Posterior vena cava (tissue), 2 donors: ENCODE measurements at places on chromosomes 12 and 14. TPM values are rescaled to one million over a fixed set of nuclear protein-coding genes. Genes with fewer than 3 reads are reported as not detected.

DNA sequence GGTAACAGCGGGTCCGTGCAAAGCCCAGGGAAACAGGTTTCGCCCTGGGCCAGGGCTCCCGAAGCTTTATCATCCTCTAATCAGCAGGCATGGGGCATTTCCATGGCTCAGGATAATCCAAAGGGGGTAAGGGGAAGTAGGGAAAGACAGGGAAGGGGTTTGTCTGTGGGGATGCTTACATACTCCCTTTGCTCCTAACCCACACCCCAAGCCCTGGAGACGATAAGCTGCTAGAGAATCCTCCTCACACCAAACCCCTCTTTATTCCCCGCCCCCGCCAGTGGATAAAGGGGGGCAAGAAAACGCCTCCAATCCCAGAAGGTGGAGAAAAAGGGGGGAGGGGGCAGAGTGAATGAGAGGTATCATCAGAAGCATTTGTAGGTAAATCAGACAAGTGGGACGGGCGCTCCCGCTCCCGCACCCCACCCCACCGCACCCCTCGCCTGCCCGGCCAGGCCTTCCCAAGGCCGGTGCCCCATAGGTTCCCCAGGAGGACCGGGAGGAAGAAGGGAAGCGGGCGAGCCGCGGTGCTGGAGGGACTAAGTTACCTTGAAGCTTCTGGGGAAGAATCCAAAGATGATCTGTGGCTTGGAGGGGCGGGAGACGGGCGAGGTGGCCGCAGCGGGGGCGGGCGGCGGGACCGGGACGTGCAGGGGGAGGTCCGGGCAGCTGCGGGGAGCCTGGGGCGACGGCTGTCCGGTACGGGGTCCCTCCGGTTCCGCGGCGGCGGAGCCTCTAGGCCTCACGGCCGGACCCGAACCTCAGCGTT lies 762 bp downstream of the PPP2R5E start:
- no peak for DNase-seq

GRCh38 chr14:58783792-58784511 lies 146.2 kb downstream of the DACT1 start:
- DNase-seq: no peak

DNA sequence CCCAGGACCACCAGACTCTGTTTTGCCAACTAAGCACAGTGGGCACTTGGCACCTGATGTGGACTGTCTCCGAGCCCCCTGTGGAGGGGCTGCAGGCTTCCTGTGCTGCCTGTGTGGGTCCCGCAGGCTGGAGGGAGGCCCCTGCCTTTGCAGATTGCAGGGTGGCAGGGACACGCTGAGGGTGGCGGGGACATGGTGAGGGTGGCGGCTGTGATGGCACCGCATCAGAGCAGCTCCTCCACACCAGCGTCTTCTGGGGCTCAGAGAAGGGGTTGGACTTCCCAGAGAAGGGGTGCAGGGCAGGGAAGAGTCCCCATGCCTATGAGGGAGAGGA lies 8.1 kb downstream of the ZFYVE21 start:
- DNase-seq: no peak

CPM gene
- total RNA-seq: 42.7 TPM

DNA sequence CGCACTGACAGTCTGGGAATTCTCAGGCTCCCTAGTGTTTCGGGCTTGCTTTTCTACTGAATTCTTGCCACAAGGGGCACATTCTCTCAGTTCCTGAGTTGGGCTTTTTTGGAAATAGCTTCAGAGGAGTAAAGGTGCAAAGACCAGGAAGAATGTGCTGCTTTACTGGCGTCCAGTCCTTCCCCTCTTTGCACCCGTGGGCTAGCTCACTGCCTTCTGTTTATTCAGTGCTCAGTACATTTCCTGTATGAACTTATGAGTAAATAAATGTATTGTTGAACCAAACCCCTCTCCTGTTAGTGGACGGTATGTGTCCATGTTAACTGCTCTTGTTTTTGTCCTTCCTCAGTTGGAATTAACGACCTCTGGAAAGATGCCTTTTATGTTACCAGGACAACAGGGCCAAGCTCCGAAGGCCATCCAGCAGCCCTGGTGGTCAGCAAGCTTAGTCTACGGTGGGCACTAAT lies 24.0 kb downstream of the GSG1 start:
- DNase-seq: no peak

LRP1-AS gene
- not detected for total RNA-seq

PSMB11 gene
- total RNA-seq: not detected

STAT2 gene
- 108 TPM for total RNA-seq

- no peak for DNase-seq
These were observed 78.8 kb downstream of the ETV6 start for GRCh38 chr12:11728154-11728755.

- DNase-seq: no peak
These were observed 11.3 kb downstream of the ARL6IP4 start for GRCh38 chr12:122991623-122992275.

GRCh38 chr12:130683080-130683479 lies 33.0 kb downstream of the RIMBP2 start:
- DNase-seq: no peak

DNA sequence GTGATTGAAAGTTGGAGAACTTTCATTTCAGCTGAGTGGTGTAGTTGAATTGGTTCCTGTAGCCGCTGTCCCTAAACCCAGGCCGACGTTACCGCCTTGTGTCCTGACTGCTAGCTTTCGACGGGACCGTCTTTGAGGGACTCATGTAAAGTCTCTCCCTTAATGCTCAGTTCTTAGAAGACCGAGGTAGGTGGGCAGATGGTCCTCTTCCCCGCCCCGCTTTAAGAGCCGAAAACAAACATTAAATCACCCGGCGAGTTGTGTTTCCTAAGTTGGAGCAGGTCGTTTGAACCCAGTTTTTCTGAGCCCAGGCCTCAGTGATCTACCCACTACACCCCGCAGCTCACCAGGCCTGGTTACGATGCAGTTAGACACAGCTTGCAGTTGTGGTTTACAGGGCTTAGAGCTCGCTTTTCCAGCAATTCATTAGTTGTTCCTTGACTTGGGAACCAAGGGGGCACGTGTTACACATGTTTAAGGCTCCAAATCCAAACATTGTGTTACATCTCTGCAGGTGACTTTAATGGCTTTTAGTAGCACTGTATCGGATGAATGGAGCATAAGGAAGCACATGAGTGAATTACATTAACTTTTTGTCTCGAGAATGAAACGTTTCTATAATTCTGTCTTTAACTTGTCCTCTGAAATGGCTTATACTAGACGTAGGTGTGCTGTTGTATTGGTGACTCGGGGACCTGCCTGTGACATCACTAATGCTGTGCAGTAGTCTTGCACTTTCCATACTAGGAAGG lies 790 bp downstream of the NEDD1 start:
- DNase-seq: no peak

DNA sequence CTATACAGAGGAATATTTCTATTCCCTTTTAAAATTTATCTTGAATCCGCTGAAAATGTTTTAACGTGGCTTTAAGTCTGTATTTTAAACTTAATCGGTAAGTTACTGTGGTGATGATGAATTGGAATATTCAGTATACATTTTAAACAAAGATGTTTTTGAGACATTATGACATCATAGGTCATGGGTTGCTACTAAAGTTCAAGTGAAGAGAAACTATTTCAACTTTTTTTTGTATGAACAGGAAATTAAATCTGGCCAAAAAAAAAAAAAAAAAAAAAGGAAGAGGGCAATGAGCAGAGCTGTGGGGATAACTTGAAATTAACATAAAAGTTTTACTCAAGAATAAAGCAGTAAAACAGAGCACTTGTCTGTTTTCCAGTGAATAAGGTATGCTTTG lies 109.0 kb downstream of the PLEKHA5 start:
- DNase-seq: no peak

GRCh38 chr12:21428241-21428640 lies 9.2 kb upstream of the PYROXD1 start:
- DNase-seq: no peak

GPHB5 gene
- not detected for total RNA-seq

DNA sequence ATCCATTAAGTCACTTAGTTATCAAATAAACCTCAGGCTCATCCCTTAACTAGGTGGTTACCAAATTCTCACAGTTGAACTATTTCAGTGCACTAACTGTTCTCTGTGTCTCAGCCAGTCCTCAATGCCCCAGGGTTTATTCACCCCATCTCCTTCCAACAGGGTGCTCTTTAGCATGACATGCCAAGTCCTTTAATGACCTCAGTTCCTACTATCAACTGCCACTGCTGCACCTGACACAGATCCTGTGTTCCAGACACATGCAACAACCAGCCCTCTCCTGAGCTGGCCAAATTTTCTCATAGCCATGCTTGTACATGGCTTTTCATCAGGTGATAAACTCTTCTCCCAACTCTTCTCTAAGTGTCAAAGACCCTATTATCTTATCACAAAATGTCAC lies 80.0 kb downstream of the ATXN2 start:
- DNase-seq: no peak

OASL gene
- 0.42 TPM for total RNA-seq

- no peak for DNase-seq
These were observed 7.5 kb upstream of the PTPRR start for GRCh38 chr12:70928071-70928470.

- no peak for DNase-seq
These were observed 252.3 kb downstream of the NEDD1 start for GRCh38 chr12:97159377-97159776.

GRCh38 chr12:75481774-75482173 lies 1.2 kb downstream of the GLIPR1 start:
- DNase-seq: no peak

- no peak for DNase-seq
These were observed 40.0 kb upstream of the NR1H4 start for GRCh38 chr12:100433701-100434100.

DNA sequence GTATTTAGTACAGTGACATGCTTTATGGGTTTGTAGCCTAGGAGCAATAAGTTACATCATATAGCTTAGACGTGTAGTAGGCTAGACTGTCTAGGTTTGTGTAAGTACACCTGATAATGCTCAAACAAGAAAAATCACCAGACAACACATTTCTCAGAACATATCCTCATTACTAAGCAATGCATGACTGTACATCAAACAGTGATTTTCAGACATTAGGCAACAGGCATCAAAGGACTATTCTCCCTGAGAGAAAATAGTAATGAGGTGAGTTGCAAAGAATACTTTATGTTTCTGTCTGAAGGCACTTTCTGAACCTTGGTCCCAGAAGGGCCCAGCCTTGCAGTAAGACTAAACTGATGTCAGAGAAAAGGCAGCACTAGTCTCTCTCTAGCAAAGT lies 48.4 kb upstream of the SYT10 start:
- no peak for DNase-seq

GRCh38 chr14:22622255-22622654 lies 21.9 kb downstream of the OR6J1 start:
- DNase-seq: no peak

GRCh38 chr14:94827711-94828447 lies 58.0 kb upstream of the GSC start:
- DNase-seq: no peak

GALNT16 gene
- total RNA-seq: 23.4 TPM

DNA sequence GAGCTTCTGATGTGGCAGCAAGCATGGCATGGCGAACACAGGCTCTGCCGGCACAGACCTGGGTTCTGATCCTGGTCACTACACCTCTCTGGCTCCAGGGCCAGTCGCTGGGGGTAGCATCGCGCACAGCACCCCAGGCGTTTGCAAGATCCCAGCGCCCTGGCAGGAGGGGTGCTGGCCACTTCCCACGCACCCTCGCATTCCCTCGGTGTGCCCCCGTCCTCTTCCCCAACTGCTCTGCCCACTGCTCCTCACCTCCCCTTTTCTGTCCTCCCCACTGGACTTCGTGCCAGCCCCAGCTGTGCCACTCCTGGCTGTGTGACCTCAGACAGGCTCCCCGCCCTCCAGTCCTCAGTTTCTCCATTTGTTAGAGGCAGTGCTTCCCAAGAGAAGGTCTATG lies 2.8 kb downstream of the CDK2AP1 start:
- DNase-seq: peak; percentile 74

GRCh38 chr12:107325075-107325608 lies 231.8 kb upstream of the CRY1 start:
- DNase-seq: no peak

GRCh38 chr12:62808166-62808879 lies 126.6 kb downstream of the PPM1H start:
- DNase-seq: no peak

DNA sequence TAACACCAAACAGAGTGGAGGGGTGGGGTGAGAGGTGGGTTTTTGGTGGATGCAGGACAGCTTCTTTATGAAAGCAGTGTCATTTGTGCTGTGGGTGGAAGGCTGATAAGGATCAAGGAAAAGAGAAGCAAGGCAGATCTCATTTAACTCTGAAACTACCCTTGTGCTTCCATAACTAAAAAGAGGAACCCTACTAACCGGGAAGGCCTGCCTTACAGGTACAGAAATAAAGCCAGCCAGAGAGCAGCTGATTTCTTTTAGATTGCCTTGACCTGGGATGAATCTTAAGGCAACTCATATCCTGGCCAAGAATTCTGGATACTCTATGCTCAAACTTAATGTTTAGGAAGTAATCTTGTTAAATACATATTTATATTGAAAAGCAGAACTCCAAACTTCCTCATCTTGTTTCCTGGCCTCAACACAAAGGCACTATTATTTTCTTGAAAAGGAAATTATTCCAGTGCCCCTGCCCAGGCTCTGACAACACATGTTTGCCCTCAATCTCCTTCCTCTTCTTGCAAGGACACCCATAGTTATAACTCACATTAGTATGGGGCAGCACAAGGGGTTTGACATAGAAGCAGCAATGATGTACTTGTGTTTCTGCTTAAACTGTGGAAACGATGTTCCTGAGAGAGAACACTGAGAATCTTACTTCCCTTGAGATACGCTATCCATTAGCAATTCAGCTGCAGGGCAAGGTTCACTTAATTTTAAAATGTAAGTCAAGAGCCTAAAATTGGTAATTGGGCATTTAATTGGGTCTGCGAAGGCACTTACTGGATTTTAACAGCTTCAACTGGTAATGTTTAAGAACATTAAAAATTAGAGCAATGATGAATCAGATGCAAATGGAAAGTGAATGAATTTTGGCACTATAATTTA lies 173.7 kb downstream of the STXBP6 start:
- no peak for DNase-seq

FOXG1 gene
- total RNA-seq: not detected

DNA sequence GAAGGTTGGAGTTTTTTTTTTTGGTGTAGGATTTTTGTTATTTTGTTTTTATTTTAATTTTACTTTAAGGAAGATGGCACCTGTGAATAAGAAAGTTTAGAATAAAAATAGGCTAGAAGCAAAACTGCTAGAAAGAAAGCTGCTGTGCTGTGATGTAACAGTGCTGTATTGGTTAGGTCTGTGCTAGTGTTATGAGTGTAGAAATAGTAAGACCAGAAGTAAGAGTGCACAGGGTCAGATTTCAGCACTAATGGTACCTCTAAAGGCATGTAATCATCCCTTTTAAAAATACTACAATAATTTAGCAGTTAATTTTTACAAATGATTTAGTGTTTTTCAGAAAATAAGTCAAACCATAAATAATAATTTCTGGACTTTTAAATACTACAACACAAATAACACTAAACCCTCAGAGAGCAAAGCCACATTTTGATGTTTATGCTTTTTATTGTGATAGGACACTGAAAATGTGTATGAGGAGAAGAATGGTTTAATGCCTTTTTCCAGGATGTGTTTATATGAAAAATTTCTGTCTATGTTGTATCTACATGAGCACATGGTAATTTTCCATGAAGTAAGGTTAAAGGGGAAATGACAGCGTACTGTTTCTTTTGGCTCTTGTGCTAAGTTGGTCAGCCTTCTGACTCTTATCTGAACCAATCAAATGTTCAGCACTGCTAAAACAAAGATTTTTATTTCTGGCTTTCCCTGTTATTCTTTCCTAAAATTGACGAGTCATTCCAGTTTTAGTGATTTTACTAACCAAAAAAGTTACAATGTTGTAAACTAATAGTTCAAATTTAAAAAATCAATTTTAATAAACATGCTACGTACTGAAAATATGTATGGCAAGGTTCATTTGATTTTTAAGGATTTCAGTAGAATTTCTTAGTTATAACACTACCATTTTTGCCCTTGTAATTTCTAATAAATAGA lies 96.1 kb downstream of the PPHLN1 start:
- DNase-seq: no peak

TRHDE gene
- 3.1 TPM for total RNA-seq
